ENCODE measurements at places on chromosomes 11 and 22.

GRCh38 chr11:128310676-128311445 is 276.5 kb downstream of the ETS1 start:
- no peak for DNase-seq

DNA sequence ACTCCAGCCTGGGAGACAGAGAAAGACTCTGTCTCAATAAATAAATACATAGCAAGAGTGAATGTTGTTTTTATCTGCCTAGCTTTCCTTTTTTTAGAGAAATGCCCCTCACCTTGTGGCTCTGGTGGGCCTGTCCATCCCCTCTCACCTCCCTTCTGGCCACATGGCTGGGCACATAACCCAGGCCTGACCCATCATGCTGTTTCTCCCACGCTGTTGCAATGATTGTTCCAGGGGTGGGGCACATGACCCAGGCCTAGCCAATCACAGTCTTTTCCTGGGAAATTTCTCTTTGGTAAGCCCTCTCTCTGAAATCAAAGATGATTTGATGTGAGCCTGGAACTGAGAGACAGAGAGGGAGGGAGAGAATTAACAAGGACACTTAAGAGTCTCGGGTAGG is 5.5 kb upstream of the CYTH4 start:
- no peak for DNase-seq

GRCh38 chr11:34599406-34599945 is 21.4 kb upstream of the EHF start:
- DNase-seq = no peak

DNA sequence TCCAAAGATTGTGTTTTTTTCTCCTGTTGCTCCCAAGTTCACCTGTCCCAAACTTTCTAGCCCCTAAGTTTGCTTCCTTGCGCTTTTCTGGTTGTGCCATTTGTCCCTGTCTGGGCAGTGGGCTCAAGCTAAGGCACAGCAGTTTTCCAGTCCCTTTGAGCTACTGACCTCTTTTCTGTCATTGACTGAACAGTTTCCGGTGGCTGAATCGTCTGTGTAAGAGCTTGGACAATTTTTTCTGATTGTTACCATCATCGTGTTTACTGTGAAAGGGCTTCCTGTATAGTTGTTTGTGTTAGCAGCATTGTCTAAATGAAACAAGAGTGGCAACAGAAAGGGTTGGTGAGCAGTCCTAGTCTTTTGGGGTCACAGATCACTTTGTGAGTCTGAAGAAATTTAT is 49.8 kb downstream of the BMAL1 start:
- no peak for DNase-seq
